ENCODE measurements at places on chromosomes 1 and 21.

DNA sequence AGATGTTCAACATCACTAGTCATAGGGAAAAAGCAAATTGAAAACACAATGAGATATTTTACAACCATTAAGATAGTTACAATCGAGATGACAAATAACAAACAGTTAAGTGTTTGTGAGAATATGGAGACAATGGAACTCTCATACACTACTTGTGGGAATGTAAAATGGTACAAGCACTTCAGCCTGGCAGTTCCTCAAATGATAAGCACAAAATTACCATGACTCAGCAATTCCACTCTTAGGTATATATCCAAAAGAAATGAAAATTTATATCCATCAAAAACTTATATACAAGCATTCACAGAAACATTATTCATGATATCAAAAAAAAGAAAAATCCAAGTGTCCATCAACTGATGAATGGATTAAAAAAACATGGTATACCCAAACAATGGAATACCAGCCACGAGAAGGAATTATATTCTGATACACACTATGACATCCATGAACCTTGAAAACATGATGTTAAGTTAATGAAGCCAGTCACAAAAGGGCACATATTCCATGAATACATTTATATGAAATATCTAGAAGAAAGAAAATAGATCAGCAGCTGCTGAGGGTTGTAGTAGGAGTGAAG, 76.4 kb downstream of the EVI5 start:
- no peak for DNase-seq

DNA sequence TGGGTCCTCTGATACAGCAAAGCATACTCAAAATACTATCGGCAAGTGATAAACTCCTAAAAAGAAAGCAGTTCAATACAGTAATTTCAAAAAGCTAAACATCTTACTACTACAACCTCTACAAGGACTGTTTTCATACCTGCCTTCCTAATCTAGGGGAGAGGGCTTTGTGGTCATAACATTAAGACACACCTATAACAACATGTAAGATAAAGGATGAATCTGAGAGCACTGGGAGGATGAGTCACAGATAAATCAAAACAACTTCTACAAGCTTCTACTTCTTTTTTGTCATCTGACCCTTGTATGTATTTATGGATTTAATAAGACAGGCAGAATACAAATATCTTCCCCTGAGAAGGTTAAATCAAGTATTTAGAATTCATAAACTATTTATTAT, 40.0 kb downstream of the LTN1 start:
- DNase-seq: no peak

DNA sequence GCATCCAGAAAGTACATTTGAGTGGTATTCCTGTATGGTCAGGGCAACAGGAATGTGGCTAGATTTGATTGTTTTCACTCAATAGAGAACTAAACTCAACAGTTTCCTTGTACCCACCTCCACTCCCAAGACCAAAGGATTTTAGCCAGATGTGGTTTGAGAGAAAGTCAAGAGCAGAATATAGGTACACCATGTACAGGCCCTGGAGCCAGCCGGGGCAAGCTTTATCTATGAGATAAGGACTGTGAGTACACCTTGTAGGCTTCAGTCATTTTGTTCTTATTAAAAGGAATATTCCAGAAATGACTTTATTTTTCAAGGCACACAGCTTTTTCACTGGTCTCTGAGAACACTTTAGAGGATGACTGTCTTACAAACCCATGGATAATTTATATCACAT, 192.4 kb upstream of the JUN start:
- DNase-seq: no peak

- DNase-seq: no peak
Observed at GRCh38 chr1:212451416-212452322, 18.9 kb downstream of the NENF start.

DNA sequence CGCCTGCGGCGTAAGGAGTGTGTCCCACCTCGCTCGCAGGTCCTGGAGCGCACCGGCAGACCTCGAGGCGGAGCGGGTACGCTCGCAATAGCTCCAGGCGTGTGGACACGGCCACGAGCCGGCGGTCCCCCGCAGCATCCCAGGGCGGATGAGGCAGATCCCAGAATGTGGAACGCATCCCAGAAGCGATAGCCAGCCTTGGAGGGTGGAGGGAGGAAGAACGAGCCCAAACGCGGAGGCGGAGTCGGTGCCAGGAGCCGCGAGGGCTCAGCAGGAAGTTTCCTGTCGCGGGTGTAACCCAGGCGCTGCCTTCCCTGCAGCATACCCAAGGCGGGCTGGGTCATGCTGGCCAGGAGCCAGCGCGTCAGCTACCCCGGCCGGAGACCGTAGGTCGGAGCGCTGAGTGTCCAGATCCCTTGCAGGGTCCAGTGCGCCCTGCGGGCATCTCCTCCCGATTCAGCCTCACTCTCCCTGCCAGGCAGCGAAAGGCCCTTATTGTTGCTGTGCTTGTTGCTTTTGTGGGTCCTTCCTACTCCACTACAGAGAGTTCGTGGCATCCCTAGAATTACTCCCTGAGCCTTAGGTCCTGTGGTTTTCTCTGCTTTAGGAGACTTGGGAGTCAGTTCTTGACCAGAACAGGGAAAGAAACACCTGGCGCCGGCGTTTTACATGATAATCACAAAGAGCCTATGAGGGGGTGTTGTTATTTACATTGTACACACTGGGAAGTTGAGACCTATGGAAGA, 27.7 kb downstream of the STYXL2 start:
- no peak for DNase-seq

- DNase-seq: no peak
Observed at GRCh38 chr1:8015036-8015808, 10.9 kb downstream of the ERRFI1 start.

GRCh38 chr1:199067483-199067882, 428.6 kb downstream of the PTPRC start:
- DNase-seq: no peak

DNA sequence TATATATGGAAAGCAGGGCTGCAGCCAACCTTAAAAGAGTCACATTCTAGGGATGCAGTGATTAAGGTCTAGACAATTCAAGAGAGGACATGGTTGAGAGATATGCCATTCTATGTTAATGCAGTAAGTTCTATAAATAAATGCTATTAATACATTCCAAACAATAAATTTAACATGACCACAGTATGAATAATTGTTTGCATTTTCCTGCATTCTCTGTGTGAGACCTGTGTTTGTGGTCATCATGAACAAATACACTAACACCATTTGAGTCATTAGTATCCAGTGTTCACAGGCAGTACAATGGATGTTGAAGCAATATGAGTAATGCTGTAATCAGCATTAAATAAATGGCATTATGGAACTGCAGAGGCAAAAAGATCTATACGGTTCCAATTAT, 5.5 kb upstream of the ZRANB2 start:
- no peak for DNase-seq

DNA sequence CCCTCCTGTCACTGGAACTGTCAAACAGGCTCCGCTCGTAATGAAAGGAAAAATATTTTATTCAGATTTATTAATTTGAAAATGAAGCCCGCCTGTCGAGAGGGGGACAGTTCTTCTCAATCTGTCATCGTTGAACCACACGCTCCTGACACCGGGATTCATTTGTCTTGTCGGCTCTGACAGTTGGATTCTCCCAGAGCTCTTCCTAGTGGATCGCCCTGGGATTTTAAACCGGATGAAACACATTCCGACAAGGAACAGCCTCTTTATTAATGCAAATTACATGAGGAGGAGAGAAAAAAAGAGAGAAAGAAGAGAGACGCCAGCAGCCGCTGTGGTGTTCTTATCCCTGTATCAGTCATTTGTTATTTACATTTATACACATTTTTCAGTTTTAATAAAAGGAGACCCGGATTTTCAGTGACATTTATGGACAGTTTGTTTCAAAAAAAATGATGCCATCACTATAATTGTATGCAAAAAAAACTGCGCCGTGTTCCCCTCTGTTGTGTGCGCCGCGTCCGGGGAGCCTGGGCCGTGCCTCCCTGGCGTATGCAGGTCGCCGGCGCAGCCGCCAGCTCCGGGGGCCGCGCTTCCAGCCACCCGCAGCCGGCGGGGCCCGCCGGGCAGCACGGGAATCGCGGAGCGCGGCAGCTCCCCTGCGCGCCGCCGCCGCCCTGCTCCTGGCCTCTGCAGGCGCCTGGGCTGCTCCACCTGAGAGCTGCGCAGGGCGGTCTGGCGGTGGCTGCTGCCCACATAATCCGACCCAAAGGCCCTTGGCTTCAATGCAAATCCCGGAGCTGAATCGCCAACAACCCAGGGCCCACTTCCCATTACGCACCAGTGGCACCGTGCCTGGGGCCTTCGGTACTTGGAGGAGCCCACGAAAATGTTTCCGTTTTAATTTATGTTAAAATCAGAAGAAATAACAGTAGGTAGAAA, 237.9 kb upstream of the PBX1 start:
- no peak for DNase-seq

- no peak for DNase-seq
Observed at GRCh38 chr1:114854693-114855320, at the start of gene SYCP1. SYCP1 (plus strand) TSS chr1:114854863; CDS start chr1:114855465, 602 bp downstream.

DNA sequence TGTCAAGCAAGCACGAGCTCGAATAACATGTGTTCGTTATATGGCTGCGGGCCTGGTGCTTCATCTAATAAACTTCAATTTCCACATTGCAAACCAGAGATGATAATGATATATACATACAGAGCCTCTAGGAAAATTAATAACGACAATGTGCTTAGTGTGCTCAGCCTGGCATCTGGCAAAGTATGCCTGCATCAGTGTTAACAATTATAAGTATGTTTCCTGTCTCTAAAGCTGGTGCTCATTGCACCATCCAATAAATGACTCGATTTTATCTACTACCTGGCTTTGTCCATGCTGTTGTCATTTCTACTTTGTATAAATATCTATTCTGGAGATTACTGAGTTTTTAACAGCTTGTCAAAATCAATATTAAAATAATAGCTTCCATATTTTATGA, 1402.6 kb downstream of the MRPL39 start:
- DNase-seq: no peak

GRCh38 chr1:236144446-236145150, 2.3 kb downstream of the GPR137B start:
- DNase-seq: no peak

DNA sequence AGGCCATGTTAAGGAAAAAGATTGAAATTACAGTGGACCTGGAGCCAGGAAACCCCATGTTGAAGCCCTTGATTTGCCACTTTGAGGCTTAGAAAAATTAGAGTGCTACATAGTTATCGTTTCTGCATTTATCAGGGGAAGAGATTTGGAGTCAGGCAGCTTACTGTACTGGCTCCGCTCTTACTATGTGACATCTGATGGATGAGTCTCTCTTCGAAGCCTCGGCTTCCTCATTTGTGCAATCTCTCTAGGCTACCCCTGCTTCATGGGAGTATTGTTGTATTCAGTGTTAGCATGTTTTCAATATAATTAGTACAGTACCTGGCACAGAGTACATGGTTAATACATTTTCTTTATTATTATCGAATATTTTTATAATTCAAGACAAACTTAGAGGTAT, 480.4 kb upstream of the USP24 start:
- DNase-seq: no peak

GRCh38 chr1:204592246-204592948, 76.2 kb downstream of the MDM4 start:
- DNase-seq: no peak

- no peak for DNase-seq
Observed at GRCh38 chr1:67566803-67567377, 118.1 kb upstream of the GADD45A start.

DNA sequence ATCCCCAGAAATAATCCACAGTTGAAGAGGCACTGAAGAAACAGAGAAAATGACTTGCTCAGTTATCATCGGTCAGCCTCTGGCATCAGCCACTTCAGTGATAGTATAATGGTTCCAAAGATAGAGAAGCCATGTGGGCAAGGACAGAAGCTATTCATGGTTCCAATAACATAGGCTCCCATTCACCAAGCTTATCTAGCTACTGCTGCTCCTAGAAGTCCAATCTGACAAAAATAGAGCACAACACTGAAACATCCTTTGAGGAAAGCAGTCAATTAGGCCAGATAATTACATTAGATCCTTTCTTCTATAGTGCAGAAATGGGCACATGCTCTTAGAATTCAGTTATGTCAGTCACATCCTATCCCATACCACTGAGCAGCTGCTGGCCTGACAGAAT, 33.5 kb upstream of the CRB1 start:
- no peak for DNase-seq

- no peak for DNase-seq
Observed at GRCh38 chr1:11684070-11684469, 3.1 kb upstream of the MAD2L2 start.

DNA sequence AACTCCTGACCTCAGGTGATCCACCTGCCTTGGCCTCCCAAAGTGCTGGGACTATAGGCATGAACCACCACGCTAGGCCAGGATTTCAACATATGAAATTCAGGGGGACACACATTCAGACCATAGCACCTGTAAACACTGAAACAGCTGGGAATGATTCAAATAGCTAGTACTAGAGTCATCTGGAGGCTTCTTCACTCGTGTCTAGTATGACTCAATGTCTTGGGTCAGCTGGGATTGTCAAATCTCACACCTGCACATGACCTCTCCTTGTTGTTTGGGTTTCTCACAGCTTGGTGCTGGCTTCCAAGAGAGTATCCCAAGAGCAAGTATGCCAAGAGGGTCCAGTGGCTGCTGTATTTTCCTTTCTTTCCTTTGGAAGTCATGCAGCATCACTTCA, 75.1 kb downstream of the PGM1 start:
- no peak for DNase-seq

GRCh38 chr1:227953022-227953412, 5.3 kb upstream of the WNT9A start:
- no peak for DNase-seq

- peak; percentile 56 for DNase-seq
Observed at GRCh38 chr1:9234223-9235095, at the start of gene H6PD. H6PD (plus strand) TSS chr1:9234774; CDS start chr1:9244935, 10,161 bp downstream.

- DNase-seq: no peak
Observed at GRCh38 chr1:65965112-65965996, 172.7 kb downstream of the PDE4B start.

GRCh38 chr1:57206038-57206437, 217.8 kb downstream of the DAB1 start:
- DNase-seq: no peak

DNA sequence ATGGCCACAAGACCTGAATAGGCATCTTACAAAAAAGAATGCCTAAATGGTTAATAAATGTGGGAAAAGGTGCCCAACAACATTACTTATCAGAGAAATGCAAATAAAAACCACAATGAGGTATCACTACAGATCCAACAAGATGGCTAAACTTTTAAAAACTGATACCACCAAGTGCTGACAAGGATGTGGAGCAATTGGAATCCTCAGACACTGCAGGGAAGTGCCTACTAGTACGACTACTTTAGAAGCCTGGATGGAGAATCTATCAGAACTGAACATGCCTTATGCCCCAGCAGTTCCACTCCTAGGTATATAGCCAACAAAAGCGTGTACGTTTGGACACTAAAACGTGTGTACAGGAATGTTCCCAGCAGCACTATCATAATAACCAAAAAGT, 19.9 kb downstream of the TNFRSF8 start:
- no peak for DNase-seq

- DNase-seq: no peak
Observed at GRCh38 chr1:173095632-173096031, 44.9 kb upstream of the TNFSF18 start.

DNA sequence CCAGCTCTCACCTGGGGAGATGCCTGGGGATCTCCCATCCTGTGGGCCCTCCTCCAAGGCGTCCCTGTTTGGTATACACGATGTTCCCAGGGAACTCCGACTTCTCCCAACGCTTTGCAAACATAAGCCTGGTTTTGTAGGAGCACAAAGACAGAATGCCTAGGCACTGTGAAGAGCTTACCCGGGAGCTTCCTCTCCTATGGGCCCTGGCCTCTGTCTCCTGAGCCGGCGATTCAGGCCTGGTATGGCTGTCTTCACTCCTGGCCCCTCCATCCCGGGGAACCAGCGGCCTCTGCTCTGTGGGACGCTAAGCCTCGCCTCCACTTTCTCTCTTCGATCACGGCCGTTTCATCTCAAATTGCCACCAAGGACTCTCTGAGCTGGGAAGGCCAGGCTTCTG, 59.6 kb upstream of the ACTRT2 start:
- DNase-seq: no peak

Data from stimulated activated CD8-positive, alpha-beta memory T cell treated with anti-CD3 and anti-CD28 coated beads, Interleukin-2, amount 100 ng/mL, for 1 hour (primary cell).